ENCODE measurements at places on chromosomes 12 and 14. TPM values are rescaled to one million over a fixed set of nuclear protein-coding genes. Genes with fewer than 3 reads are reported as not detected.

Gene ALG10
- polyA plus RNA-seq: 0.72 TPM

Gene LRFN5
- 0.11 TPM for polyA plus RNA-seq

DNA sequence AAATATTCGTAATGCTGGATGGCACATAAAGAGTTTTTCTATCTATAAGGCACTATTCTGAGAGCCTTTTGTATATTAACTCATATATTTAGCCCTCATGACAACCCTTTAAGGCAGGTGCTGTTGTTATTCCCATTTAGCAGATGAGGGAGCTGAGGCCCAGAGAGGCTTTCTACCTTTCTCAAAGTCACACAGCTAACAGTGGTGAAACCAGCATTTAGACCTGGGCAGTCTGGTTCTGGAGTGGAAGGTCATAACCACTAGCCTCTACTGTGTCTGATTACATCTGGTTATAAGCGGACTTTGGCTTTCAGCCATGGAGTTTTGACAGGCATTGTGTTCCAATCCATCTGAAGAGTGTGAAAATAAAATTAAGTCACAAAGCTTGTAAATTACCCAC lies 41.2 kb upstream of the HDAC7 start:
- no peaks in the 10 kb centered on the region for H3K27me3 ChIP-seq
- no peaks in the 10 kb centered on the region for H3K36me3 ChIP-seq
- no peak overlapping the region for H3K27ac ChIP-seq
- no peak for DNase-seq
- H3K4me1 ChIP-seq: no peaks in the 10 kb centered on the region

DNA sequence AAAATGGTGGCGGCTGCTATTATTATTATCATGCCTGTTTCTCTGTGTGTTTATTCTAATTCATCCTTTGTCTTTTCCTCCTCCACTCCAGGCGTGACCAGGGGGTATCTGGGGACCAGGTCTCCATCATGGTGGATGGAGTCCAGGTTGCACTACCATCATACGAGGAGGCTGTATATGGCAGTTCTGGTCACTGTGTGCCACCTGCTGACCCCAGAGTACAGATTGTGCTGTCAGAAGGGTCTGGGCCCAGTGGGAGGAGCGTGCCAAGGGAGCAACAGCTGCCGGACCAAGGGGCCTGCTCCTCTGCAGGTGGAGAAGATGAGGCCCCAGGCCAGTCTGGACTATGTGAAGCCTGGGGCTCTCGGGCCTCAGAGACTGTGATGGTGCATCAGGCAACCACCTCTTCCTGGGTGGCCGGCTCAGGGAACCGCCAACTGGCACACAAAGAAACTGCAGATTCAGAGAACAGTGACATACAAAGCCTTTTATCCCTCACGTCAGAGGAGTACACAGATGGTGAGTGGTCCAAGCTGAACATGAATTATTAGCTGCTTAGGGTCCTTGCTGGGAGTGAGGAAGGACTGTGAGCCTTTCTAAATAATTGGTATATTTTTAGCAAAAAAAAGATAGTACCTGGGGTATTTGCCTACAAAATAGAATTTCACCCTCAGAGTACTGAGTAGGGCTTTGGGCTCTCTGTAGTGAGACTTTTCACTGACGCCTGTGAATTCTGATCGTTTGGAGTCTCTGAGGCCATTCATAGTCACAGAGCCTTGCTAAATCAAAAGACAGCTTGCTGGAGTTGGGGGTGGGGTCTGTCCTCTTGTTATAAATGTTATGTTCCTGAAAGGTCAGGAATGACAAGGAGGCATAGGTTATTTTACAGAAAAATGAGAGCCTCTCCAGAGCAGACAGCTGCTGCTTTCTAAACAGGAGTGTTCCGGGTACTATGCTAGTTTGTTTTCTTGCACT lies 58.1 kb upstream of the SRSF5 start:
- no peak overlapping the region for H3K27ac ChIP-seq
- peaks cover 12% of the 10 kb centered on the region for H3K4me1 ChIP-seq

DNA sequence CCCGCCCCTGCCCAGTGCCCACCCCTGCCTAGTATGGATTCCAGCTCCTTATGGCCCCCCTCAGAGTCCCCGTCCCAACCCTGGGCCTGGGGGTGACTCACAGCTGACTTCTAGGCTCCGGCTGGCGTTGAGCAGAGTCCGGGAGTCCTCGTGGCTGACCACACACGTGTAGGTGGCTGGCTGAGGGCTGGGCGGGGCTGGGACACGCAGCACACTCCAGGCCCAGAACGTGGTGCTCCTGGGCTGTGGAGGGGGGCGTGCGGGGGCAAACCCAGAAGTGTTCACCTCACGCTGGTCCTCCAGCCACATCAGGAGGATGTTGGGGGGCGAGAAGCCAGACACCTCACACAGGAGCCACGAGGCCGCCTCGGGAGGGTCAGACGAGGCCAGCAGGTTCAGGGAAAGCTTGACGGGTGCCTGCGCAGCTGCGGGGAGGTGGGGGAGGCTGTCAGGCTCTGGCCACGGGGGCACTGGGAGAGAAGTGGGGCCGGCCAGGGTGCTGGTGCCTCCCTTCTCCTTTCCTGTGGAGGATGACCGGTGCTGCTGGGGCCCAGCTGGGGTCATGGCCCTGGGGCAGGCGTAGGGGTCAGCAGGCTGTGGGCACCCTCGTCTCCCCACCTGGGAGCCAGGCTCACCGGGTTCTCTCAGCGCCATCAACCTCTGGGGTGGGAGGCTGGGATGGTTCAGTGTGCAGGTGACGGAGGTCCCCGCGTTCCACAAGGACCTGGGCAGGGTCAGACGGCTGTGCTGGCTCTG lies 314.1 kb downstream of the TMEM121 start:
- H3K4me3 ChIP-seq: no peak overlapping the region
- H3K4me1 ChIP-seq: no peaks in the 10 kb centered on the region
- H3K27ac ChIP-seq: no peak overlapping the region

Gene ADAMTS20
- not detected for polyA plus RNA-seq

Gene DEGS2
- 0.08 TPM for polyA plus RNA-seq

Gene KRT85
- polyA plus RNA-seq: not detected

DNA sequence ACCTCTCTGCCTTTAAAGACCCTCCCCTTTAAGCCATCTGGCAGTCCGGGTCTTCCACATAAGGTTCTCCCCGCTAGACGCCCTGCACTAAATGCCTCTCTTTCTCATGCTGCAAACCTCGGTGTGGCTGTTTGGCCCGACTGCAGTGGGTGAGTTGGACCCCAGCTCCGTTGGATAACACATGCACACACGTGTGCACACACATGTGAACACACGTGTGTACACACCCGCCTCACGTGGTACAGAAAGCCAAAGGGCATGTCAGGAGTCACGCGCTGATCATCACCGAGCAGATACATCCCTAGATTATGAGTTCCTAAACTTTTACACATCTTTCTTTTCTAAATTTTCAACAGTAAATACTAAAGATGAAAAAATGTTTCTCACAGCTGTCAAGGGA lies 68.3 kb downstream of the RIMBP2 start:
- H3K27ac ChIP-seq: no peak overlapping the region
- H3K4me1 ChIP-seq: no peaks in the 10 kb centered on the region
- no peak overlapping the region for H3K4me3 ChIP-seq
- DNase-seq: no peak
- no peaks in the 10 kb centered on the region for H3K27me3 ChIP-seq
